CD4-positive, alpha-beta T cell treated with Interleukin-4 for 4 hours (primary cell): ENCODE measurements at places on chromosomes 7 and 10.

DNA sequence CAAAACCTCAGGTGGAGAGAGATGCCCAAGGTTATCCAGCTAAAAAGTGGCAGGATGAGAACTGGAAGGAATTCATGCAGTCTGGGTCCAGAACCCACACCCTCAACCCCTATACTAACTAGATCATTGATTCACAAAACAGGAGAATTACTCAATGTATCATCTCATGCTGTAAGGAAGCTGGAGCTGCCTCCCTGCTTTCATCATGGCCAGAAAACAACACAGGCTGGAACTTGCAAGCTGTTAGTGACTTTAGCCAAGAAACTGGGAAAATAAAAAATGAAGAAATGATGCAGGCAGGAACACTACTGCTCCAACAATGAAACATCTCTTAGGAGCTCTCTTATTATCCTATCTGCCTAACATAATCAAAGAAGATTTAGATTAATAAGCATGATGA lies 619.8 kb upstream of the CELF2 start:
- no peak for DNase-seq

DNA sequence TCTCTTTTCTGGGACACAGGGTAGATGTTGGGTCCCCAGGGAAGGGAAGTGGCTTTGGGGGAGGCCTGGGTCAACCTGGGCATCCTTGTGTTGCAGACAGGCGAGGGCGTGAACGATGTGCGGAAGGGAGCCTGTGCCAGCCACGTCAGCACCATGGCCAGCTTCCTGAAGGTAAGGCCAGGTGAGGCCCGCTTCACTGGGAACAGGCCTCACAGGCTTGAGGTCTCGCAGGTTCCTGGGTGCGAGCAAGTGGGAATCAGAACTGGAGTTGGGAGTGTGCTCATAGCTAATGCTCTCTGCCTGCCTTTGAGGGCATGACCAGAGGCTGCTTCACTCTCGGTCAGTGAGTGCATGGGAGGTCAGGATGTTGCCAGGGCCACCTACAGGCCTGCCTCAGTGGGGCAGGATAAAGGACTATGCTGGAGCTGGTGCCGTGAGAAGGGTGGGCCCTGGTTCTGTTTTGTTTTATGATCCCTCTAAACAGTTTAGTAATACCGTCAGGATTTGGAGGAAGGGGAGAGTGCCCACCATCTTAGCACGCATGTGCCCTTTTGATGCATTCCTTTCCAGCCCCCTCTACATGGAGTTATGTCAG lies 8.4 kb downstream of the DBNL start:
- no peak for DNase-seq

- no peak for DNase-seq
These were observed 257.3 kb downstream of the TRIL start for GRCh38 chr7:28700790-28701203.

GRCh38 chr7:16034353-16034752 lies 347.9 kb upstream of the MEOX2 start:
- DNase-seq, result no peak

DNA sequence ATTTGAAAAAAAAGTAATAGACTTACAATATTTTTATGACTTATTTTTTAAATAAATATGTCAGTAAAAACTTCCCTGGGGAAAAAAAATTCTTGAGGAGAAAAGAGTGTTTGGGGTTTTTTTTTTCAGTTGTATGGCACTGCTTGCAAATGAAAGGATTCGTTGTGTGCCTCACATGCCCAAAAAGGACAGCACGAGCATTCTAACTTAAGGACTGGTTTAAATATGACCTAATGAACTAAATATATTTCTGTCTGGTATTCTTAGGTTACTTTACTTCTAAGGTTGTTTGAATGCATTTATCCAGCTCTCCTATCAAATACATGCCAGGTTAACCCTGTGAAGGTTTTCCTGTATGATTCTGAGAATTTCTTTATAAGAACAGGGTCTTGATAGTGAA lies 988 bp upstream of the CD36 start:
- no peak for DNase-seq

- no peak for DNase-seq
These were observed 37.2 kb downstream of the VOPP1 start for GRCh38 chr7:55534916-55535590.

DNA sequence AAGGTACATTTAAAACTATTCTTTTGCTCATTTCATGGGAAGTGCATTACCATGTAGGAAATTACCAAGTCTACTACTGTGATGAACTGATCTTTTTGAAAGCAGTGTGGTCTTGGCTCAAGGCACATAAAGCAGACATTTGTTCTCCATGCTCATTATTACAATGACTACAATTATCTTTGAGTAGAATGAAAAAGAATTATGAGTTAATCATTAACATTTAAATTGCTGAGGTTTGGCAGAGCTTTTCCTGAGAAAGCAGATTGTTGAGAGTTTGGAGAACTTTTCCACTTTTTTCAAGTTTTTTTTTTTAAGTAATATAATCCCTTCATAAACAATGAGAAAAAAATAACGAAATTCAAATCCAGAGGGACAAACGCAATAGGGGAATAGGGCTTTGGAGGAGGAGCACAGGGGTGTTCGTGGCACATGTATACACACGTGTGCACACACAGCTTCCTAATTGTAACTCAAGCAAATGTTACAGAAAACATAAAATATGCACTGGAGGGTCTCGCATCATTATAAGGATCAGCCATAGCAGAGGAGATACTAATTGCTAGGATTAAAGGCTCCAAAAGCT lies 8.9 kb upstream of the CUBN start:
- no peak for DNase-seq

DNA sequence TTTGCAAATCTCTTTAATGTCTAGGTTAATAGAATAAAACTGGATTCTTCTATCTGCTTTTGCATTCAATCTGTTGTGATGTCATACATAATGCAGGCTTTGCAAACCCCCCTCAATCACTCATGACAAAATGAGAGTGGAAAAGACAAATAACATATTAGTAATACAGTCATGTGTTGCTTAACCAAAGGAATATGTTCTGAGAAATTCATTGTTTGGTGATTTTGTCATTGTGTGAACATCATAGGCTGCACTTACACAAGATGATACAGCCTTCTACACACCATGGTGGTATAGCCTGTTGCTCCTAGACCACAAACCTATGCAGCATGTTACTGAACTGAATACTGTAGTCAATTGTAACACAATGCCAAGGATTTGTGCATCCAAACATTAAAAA lies 87.3 kb upstream of the SEC61G start:
- DNase-seq, result no peak

DNA sequence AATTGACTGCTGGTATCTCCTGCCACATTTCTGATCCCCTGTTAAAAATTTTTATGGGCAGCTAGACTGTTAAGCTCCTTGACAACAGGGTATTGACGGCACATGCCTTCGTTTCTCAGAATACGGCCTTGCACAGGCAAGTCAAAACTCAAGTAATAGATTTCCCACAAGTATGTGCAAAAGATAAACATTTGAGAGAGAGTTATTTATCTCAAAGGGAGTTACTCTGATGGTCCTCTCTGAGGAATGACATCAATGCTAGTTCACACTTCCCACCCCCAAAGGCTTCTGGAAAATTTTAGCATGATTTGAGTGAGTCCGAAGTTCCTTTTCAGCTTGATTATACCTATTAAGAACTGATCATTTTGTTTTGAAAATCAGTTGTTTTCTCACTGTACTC lies 71.9 kb downstream of the JCAD start:
- DNase-seq, result no peak

- DNase-seq, result no peak
These were observed 58.8 kb upstream of the ADCY1 start for GRCh38 chr7:45515346-45515745.

DNA sequence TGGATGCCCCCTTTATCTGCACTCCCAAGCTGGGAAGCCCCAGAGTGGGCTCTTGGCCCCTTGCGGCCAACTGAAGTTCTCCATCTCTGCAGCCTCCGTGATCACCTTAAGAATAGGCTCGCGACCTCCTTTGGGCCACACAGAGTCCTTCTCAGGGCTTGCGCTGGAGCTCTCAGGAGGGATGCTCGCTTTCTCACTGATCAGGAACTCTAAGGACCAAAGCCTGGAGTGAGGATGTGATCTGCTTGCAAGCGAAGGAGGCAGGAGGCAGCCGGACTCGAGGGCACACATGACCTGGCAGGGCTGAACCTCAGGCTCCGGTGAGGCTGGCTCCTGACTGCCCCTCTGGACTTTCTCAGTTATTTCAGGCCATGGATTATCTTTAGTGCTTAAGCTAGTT lies 192.1 kb upstream of the MKI67 start:
- no peak for DNase-seq

DNA sequence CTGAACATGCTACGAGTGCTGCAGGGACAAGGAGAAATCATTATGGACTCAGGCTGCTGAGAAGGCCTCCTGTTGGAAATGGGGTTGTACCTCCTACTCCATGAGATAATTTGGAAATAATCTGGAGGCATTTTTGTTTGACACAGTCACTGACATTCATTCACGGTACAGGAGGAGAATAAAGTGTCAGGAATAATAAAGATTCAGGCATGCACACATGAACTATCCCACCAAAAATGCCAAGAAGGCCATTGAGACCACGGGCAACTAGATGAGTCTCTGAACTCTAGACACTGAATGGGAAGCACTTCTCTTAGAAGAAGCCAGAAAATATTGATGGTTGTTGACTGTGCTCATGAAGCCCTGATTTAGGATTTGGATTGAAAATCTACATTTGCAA lies 220.9 kb upstream of the HABP2 start:
- DNase-seq, result no peak

DNA sequence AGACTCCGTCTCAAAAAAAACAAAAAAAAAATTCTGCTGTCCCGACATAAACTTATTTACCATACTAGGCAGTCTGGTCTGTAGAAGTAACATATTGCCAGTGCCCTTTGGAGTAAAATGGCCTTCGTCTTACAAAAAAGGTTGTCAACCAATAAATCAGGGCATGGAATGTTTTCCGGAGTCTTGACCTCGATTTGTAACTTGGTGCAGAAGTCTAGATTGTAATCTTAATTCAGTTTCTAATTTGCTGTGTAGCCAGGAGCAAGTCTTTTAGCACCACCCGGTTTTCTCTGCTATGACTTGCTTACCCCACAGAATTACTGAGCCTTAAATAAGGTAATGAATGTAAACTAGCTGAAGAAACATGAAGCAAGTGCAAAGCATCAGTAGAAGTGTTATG lies 23.2 kb downstream of the UBN2 start:
- DNase-seq, result no peak

GRCh38 chr7:126780993-126781392 lies 471.7 kb downstream of the GRM8 start:
- no peak for DNase-seq

DNA sequence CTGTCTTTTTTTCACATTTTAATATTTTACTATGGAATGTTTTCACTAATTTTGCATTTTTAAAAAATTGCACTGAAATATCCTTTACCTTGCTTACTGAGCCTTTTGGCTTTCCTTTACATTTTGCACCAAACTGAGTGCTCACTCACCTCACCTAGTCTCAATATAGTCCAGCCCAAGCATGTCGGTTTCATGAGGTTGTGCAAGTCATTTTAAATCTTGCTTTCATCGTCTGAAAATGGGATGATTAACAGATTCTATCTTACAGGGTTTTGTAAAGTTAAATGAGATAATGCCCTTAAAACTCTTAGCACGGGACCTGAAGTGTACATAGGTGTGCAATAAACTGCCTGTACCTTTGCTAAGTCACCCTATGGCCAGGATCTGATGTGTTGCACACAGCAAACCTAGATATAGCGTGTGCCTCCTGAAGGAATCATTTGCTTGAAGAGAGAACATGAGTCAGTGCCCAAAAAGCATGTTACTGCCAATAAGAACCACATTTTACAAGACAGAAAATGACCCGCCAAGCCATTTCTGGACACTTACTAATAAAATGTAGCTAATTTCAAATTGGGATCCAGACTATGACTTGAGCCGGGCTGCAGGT lies 199.8 kb downstream of the JCAD start:
- no peak for DNase-seq

- no peak for DNase-seq
These were observed 79.2 kb downstream of the ADCY1 start for GRCh38 chr7:45653209-45653907.
